ENCODE measurements at places on chromosomes 6 and 20. TPM values are rescaled to one million over a fixed set of nuclear protein-coding genes. Genes with fewer than 3 reads are reported as not detected.

DNA sequence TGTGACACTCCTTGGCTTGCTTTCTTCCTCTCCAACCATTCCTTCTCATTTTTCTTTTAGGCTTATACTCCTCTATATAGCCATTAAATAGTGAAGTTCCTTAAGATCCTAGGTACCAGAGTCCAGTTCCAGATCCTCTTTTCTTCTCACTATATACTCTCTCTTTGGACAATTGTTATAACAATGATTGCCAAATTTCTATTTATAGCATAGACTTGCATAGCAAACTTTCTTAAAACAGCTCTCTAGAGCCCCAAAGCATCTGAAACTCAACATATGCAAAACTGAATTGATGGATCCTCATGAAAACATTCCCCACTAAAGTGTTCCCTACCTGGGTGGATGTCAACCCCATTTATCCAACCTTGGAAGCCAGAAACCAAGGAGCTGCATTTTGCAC is 13.4 kb downstream of the PHIP start:
- no peaks in the 10 kb centered on the region for H3K27me3 ChIP-seq
- H3K4me3 ChIP-seq: no peak overlapping the region
- no peak overlapping the region for H3K27ac ChIP-seq
- no peaks in the 10 kb centered on the region for H3K36me3 ChIP-seq

The ANGPT4 gene
- total RNA-seq: 0.55 TPM

GRCh38 chr20:18240997-18241396 is 47.3 kb upstream of the ZNF133 start:
- no peaks in the 10 kb centered on the region for H3K36me3 ChIP-seq
- no peaks in the 10 kb centered on the region for H3K27me3 ChIP-seq
- DNase-seq: no peak
- no peaks in the 10 kb centered on the region for H3K4me1 ChIP-seq
- H3K27ac ChIP-seq: no peak overlapping the region

DNA sequence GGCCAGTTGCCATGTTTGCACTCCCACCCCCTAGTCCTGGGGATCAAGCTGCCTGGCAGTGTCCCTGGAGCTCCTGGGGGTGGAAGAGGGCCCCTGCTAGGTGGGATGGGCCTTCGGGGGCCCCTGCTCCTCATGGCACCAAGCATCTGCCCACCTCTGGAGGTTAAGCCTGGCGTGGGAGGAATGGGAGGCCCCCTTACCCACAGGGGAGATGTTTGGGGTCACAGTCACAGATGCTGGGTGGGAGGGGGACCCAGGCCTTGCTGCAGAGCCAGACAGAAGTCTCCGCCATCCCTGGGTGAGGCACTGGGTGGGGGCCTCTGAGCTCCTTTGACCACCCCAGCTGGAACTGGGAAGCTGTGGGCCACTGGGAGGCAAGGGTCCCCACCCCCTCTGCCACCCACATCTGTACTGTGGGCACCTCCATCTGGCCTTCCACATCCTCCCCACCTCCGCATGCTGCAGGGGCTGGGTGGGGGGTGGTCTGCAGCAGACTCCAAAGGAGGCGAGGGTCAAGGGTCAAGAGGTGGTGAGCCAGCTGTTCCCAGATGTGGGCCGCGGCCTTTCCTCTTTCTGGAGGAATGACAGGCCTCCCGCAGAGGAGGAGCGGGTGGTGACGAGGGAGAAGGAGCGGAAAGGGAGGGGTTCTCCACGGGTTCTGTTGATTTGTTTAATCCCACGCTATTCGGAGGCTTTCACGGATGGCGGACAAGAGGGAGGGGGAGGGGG is 41.5 kb downstream of the YTHDF1 start:
- no peaks in the 10 kb centered on the region for H3K36me3 ChIP-seq
- no peak overlapping the region for H3K27ac ChIP-seq
- H3K4me3 ChIP-seq: no peak overlapping the region
- DNase-seq: no peak
- H3K27me3 ChIP-seq: peaks cover 43% of the 10 kb centered on the region

DNA sequence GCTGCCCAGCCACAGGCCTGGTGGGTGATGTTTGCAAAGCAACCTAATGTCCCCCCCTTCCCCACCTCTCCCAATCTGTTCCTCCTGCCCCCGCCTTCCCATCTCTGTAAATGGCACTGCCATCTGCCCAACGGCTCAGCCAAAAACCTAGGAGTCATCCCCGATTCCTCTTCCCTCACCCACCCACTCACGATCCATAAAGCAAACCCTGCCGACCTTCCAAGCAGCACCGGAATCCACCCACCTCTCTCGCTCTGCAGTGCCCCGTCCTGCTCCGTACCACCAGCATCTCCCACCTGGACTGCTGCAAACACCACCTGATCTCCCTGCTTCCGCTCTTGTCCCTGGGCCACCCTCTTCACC is 37.6 kb downstream of the SULF2 start:
- no peak overlapping the region for H3K4me3 ChIP-seq
- H3K36me3 ChIP-seq: no peaks in the 10 kb centered on the region
- no peak overlapping the region for H3K27ac ChIP-seq
- H3K27me3 ChIP-seq: no peaks in the 10 kb centered on the region
- no peaks in the 10 kb centered on the region for H3K4me1 ChIP-seq

- H3K4me3 ChIP-seq: no peak overlapping the region
- H3K36me3 ChIP-seq: no peaks in the 10 kb centered on the region
- H3K27ac ChIP-seq: no peak overlapping the region
- H3K27me3 ChIP-seq: no peaks in the 10 kb centered on the region
Measured at GRCh38 chr20:57913156-57913930, 203.5 kb upstream of the PMEPA1 start.

DNA sequence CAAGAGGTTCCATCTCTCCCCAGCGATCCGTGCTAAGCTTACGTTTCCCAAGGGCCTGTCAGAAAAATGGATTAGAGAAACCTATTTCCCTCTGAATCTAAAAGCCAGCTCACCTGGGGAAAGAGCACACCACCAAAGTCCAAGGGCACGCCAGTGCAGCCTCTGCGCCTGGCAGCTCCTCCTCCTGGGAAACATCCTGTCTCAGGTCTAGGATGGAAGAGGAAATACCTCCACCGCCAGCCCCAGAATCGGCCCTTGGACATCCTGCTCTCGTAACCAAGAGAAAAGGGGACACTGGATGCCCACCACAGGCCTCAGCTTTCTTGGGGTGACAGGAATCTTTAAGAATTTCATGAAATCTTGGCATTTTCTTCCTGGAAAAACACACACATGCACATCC is 18.7 kb downstream of the RAMACL start:
- H3K4me3 ChIP-seq: no peak overlapping the region
- no peaks in the 10 kb centered on the region for H3K4me1 ChIP-seq
- peak overlapping the region; percentile 23 for H3K27ac ChIP-seq
- no peaks in the 10 kb centered on the region for H3K36me3 ChIP-seq
- no peak for DNase-seq
- H3K27me3 ChIP-seq: no peaks in the 10 kb centered on the region

DNA sequence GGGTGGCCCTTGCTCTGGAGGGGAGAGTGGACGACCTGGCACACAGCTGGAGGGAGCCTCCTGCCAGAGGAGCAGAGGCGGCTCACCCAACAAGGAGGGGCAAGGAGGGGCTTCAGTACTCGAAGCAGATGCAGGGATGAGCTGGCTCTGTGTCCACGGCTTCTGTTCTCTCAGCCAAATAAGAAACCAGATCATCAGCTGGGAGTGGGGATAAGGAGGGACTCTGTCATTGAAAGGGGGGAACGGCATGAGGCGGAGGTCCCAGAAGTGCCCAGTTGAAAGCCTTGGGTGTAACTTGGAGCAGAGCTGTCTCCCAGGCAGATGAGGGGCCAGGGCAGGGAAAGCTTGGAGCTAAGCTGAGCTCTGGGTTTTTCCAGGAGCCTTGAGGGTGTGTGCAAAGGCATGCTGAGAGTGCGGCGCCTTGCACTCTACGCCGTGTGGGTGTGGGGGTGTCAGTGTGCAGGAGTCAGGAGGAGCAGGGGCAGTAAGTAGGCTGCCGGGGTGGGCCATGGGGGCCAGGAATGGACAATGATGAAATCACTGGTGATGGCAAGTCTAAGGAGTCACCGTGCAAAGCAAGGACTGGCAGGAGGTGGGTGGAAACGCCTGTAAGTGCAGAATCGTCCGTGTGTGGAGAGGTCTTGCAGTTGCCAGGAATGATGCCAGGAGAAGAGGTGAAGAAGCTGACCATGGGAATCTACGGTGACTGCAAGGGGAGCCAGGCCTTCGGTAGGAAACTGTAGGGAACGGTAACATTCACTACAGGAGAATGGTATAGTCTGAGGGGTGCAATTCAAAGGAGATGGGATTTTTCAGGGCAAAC is 85.4 kb upstream of the FOXQ1 start:
- H3K4me3 ChIP-seq: no peak overlapping the region
- DNase-seq: no peak
- H3K27me3 ChIP-seq: no peaks in the 10 kb centered on the region

The LHFPL5 gene
- total RNA-seq: not detected

The SALL4 gene
- total RNA-seq: not detected

DNA sequence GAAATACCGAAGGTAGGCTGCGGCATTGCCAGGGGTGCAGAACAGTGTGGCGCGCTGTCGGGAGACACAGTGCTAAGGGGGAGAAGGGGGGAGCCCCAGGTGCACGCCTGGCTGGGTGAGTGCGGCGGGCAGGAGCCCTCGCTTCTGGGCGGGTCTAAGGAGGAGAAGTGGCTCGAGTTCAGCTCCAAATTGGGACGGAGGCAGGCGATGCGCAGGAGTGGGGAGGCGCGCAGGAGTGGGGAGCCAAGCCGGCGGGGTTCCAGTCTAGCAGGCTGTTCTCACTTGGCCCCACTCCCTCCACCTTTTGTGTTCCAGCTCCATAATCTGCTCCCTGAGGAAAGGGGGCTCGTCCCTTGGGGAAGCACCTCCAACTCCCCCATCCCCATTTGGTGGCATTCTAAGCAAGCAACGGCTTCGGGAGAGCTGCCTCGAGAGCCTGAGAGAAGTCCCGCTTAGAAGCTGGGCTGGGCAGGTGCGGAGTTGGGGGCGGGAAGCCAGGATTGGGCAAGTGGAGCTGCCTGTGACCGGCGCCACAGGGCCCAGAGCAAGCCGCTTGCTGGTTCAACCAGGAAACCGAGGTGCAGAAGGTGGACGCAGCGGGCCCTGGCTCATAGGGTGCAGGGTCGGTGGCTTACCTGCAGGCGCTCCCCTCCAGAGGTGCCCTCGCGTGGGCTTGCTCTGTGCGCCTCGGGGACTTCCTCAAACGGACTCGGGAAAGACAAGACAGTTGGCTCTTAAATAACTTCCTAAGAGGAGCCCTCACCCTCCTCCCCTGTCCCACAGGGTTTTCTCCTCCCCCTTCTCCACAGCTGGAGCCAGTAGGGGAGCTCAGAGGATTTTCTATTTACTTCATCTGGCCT is at the start of gene F13A1:
Gene F13A1, minus strand, starts transcription at position 711 of the 860 bp plus-strand sequence. CDS start 1,998 bp downstream, outside the sequence.
- H3K27ac ChIP-seq: no peak within 1 kb of the TSS
- H3K36me3 ChIP-seq: no peaks in the 10 kb centered on the region
- H3K4me1 ChIP-seq: no peaks in the 10 kb centered on the region
- DNase-seq: no peak

DNA sequence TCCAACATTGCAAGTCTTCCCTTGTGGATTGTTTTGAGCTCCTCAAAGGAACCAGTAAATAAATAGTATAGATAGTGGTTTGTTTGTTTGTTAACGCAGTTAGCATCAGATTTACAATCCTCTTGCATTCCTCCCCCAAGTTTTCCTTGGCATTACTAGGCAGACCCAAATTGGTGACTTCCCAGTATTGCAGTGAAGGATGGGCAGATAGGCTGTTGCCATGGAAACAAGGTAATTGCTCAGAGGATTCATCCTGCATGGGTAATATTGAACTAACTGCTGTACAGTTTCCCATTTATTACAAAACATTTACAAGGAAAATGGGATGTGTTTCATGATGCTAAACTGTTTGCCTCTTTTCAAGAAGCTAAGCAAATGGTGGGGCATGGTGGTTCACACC is 477.2 kb downstream of the EPM2A start:
- no peak overlapping the region for H3K27ac ChIP-seq
- no peaks in the 10 kb centered on the region for H3K4me1 ChIP-seq
- no peak for DNase-seq
- no peaks in the 10 kb centered on the region for H3K36me3 ChIP-seq
- no peak overlapping the region for H3K4me3 ChIP-seq

GRCh38 chr20:50992336-50992732 is 30.6 kb downstream of the KCNG1 start:
- H3K4me1 ChIP-seq: no peaks in the 10 kb centered on the region
- H3K36me3 ChIP-seq: no peaks in the 10 kb centered on the region
- no peaks in the 10 kb centered on the region for H3K27me3 ChIP-seq
- no peak overlapping the region for H3K27ac ChIP-seq
- no peak overlapping the region for H3K4me3 ChIP-seq

GRCh38 chr6:119541132-119541905 is 191.8 kb upstream of the MAN1A1 start:
- DNase-seq: no peak
- no peak overlapping the region for H3K4me3 ChIP-seq
- no peaks in the 10 kb centered on the region for H3K27me3 ChIP-seq
- H3K36me3 ChIP-seq: no peaks in the 10 kb centered on the region
- H3K27ac ChIP-seq: peak overlapping the region; percentile 61

DNA sequence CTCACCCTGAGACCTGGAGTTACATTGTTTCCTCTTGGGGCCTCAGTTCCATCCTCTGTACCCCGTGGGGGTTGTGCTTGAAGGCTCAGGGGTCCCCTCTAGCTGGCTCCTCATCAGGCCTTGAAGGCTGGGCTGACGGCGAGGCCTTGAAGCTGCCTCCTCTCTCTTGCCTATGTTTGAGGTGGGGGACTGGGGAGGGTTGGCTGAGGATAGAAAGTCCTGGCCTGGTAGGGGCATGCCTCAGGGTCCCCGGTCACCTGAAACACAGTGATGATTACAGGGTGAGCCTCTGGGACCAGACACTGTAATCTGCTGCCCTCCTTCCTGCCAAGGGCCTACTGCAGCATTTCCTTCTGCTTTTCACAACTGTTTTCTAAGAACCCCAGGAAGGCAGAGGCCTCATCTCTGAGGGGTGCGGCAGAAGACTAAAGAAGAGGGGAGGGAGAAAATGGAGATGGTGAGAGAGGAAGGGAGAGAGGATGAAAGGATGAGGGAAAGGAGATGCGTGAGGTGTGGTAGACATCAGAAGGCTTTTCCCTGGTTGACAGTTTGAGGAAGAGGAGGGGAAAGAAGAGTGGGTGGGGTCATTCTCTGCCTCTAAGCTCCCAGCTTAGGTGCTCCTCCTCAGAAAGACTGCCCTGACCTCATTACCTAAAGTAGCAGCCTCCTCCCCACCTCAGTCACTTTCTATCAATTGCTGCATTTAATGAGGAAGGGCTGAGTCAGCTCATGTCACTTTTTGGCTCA is 29.7 kb downstream of the VEGFA start:
- no peak overlapping the region for H3K27ac ChIP-seq
- no peak for DNase-seq
- H3K4me1 ChIP-seq: no peaks in the 10 kb centered on the region

- no peaks in the 10 kb centered on the region for H3K4me1 ChIP-seq
- H3K4me3 ChIP-seq: no peak overlapping the region
- no peaks in the 10 kb centered on the region for H3K36me3 ChIP-seq
- no peaks in the 10 kb centered on the region for H3K27me3 ChIP-seq
- DNase-seq: no peak
- H3K27ac ChIP-seq: no peak overlapping the region
Measured at GRCh38 chr6:9307786-9308185, 872.4 kb upstream of the SLC35B3 start.

DNA sequence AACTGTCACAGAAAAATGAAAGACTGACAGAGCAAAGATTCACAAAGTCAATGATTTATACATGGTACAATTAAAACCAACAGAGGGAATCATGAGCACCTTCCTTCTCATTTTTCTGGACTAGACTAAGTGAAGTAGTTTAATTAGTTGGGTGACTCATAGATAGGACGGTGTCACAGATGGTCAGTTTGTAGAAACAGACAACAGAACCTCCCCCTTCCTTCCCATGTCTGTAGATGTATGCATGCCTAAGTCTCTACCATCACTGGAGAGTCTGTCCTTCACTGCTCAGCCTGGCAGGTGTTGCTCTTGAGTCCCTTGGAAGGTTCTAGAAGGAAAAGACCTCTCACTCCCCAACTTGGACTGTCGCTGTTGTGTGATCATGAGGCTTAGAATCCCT is 75.4 kb upstream of the EEF1E1 start:
- no peak overlapping the region for H3K4me3 ChIP-seq
- no peaks in the 10 kb centered on the region for H3K27me3 ChIP-seq
- H3K27ac ChIP-seq: no peak overlapping the region
- DNase-seq: no peak
- H3K4me1 ChIP-seq: no peaks in the 10 kb centered on the region
